Fibroblast of skin of scalp (primary cell): ENCODE measurements at places on chromosomes 4 and X.
A peak's percentile ranks its signal among the peaks of the same experiment; 100 is the strongest.

DNA sequence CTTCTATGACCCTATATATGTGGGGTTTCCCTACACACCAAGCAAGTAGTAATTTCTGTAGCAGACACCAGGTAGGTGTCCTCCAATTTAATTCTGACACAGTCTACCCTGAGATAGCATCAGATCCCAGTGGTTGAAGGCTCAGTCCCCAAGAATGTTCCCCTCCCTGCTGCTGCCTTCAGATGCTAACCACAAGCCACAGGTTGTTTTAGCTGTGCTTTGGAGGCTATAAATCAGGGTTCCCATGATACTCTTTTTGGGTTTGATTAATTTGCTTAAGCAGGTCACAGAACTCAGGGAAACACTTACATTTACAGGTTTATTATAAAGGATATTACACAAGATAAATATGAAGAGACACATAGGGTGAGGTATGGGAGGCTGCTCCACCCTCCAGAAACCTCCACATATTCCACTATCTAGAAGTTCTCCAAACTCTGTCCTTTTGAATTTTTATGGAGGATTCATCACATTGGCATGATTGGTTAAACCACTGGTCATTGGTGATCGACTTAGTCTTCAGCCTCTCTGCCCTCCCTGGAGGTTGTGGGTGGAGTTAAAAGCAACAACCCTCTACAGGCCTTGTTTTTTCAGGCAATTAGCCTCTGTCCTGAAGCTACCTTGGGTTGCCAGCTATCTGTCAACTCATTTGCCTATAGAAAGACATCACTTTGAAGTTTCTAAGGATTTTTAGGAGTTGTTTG lies 50.8 kb downstream of the GRIA2 start:
- DNase-seq = no peak

DNA sequence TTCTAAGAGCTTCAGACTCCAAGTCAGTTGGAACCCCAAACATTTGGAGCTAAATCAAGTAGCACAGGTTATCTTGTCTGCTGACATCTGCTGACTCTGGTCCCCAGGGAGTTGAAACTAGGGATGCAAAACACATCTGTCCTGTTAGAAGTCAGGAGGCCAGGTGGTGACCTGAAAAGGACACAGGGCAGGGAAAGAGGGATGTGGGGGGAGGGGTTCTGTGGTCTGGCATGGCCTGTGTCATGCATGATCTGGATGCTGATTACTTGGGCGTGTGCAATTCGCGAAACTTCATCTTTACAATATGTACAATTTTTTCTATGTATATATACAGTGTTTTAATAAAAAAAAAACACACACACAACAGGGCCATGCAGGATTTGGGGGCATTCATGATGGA lies 55.3 kb downstream of the FHDC1 start:
- no peak for DNase-seq

- DNase-seq = peak; percentile 12
Measured at GRCh38 chr4:4386736-4387392, at the start of gene NSG1. NSG1 (plus strand) TSS chr4:4387102; CDS start chr4:4387630, 528 bp downstream.

GRCh38 chr4:96149894-96150293 lies 310.0 kb downstream of the PDHA2 start:
- DNase-seq = no peak

- no peak for DNase-seq
Measured at GRCh38 chr4:18213576-18214198, 192.1 kb upstream of the LCORL start.

GRCh38 chr4:6776920-6777635 lies 5.4 kb upstream of the KIAA0232 start:
- no peak for DNase-seq

- peak; percentile 47 for DNase-seq
Measured at GRCh38 chr4:7624396-7624980, 189.8 kb upstream of the PSAPL1 start.

DNA sequence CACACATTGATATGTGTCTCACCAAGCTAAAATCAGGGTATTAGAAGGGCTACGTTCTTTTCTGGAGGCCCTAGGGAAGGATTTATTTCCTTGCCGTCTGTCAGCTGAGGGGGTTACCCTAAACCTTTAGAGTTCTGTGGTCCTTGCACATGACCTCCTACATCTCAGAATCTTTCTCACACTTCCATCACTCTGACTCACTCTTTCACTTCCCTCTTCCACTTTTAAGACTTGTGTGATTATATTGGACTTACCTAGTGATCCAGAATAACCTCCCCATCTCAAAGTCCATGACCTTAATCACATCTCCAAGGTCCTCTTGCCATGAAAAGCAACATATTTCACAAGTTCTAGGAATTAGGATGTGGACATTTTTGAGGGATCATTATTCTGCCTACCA lies 53.6 kb upstream of the FUNDC1 start:
- DNase-seq = no peak

GRCh38 chrX:10828036-10828435 lies 207.7 kb upstream of the MID1 start:
- no peak for DNase-seq

DNA sequence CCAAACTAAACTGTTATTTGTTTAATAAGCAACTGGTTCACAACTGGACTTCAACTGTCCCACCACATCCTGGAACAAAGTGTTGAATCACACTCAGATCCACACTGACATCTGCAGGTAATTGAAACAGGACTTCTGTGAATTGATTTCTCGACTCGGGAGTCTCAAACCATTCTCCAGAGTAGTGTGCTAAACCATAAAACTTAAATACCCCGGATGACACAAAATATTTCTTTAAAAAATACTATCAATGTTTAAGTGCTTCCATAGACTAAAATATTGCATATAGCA lies 95.4 kb upstream of the PLAC1 start:
- DNase-seq = peak; percentile 73

DNA sequence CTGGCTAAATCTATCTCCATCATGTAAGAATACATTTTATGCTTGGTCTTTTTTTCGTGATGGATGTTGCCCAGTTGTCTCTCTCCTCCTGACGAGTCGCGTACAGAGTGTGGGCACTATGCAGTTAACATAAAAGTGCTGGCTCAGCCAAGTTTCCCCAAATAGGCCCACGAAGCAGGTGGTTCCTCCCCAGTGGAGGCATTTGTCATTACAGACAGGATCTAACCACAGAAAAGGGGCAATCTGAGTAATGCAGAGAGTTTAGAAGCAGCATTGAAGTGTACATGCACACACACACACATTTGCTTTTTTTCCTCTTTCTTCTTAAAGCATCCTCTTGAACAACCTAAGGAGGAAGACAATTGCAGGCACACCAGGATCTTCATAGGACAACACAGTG lies 188.7 kb upstream of the VCX start:
- no peak for DNase-seq

DNA sequence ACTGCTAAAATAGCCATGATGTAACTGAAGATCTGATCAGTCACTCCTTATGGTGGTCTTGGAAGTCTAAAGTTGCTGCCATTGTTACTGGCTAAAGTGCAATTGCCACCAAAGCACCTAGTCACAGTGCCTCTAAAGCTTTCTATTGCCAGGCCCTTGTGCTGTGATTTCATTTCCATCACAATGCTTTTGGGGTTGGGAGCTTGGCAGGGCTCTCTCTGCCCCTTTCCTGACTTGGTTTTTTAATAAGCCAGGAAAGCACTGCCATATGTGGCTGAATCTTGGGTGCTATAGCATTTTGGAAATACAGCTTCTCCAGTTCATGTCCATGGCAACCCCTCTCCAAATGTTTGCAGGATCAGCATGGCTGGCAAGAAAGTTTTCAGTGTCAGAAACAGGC lies 1712.4 kb upstream of the TENM3 start:
- DNase-seq = no peak

DNA sequence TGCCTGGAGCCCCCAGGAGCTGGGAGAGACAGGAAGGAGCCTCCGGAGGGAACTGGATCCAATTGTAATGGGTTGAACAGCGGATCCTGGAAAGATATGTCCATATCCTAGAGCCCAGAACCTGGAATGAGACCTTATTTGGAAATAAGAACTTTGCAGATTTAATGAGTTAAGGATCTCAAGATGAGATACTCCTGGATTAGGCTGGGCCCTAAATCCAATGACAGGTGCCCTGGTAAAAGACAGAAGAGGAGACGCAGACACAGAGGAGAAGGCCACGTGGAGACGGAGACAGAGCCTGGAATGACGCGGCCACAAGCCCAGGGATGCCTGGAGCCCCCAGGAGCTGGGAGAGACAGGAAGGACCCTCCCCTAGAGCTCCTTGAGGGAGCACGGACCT lies 34.1 kb downstream of the P2RY8 start:
- DNase-seq = no peak

- peak; percentile 18 for DNase-seq
Measured at GRCh38 chrX:55486736-55487135, 2.9 kb downstream of the USP51 start.

DNA sequence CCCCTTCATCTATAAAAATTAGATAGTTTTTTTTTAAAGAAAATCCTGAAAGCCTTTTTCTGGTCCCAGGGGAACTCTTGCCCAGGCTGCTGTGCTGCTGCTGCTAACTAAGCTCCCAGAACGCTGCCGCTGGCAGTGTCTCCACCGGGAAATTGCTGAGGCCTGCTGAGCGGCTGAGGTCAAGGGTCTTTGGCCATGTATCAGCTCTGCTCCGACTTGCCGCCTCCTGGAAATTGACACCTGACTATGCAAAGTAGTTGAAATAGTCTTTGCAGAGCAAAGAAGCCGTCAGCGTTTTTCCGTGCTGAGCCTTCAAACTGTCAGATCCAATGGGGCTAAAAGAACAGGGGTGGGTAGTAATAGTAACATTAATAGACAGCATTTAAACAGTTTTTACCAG lies 839 bp downstream of the QDPR start:
- peak; percentile 16 for DNase-seq

DNA sequence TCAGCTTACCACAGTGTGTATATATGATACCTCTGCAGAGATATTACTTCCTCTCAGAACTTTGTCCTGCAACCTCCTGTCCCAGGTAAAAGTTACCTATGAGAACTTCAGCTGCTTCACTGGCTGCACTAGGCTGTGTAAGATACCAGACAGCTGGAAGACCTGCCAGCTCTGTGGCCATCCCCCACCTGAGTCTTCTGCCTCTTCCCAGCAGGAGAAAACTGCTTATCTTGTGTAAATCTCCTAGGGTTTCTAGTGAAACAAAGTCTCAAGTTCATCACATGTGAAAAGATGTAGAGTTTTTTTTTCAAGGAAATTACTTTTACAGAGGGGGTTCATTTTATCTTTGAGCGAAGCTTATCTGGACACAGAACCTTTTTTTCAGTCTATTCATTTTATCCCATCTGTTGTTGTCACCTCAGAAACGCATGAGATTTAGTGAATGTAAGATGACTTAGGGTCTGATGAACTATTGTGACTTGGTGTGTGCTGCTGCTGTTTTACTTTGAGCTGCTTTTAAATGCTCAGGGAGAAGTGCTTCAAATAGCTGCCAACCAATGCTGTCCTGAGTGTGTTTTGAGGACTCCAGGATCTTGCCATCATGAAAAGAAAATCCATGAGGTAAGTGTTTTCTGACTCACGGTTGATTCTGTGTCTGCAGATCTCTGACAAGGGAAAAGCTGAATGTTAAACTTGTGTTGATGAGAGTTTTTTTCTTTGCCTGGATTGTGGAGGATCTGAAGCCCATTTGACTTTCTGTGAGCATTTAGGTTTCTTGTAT lies 187.8 kb downstream of the FRAS1 start:
- DNase-seq = no peak

DNA sequence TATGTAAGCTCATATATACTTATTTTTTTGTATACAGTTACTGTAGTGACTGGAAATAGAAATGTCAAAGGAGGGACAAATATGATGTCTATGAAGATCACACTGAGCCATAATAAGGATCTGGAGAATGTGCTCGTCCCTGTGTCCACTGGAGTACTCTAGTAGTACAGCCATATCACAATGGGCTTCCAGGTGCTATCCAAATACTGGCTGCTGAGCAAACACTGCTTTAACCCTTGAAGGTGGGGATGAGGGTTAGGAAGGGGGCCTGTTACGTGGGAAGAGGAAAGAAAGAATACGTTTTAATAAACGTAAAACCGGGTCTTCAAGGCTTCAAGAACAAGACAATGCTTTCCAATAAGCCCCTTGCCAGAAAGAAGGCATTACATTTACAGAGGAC lies 29.8 kb upstream of the TMEM150C start:
- DNase-seq = no peak
